ENCODE measurements at places on chromosomes 2 and 18.

- no peak for DNase-seq
These were observed 21.6 kb downstream of the MROH2A start for GRCh38 chr2:233799716-233800115.

GRCh38 chr18:70276416-70277191 is 12.2 kb upstream of the SOCS6 start:
- no peak for DNase-seq

GRCh38 chr2:160868891-160869290 is 291.3 kb upstream of the TANK start:
- DNase-seq, result no peak

- DNase-seq, result no peak
These were observed 73.3 kb downstream of the TXNL1 start for GRCh38 chr18:56565046-56565445.

DNA sequence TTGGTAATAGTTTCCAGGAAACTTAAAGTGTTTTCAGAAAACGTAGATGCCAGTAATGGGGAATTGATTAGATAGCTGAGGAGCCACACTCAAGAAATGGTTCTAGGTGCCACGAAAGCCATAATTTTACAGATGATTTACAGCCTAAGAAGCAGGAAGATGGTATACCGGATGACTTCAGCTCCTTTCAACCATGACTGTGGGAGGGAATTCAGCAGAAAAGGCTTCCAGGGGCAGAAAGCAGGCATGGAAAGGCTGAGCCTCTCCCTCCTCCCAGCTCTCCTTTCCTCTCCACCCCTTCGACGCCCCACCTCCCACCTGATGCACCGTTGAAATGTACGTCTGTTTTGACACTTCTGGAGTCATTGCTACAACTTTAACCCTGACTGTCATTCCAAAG is 68.6 kb upstream of the SMIM21 start:
- no peak for DNase-seq

- DNase-seq, result no peak
These were observed 9.8 kb upstream of the SAP130 start for GRCh38 chr2:128037649-128038048.

DNA sequence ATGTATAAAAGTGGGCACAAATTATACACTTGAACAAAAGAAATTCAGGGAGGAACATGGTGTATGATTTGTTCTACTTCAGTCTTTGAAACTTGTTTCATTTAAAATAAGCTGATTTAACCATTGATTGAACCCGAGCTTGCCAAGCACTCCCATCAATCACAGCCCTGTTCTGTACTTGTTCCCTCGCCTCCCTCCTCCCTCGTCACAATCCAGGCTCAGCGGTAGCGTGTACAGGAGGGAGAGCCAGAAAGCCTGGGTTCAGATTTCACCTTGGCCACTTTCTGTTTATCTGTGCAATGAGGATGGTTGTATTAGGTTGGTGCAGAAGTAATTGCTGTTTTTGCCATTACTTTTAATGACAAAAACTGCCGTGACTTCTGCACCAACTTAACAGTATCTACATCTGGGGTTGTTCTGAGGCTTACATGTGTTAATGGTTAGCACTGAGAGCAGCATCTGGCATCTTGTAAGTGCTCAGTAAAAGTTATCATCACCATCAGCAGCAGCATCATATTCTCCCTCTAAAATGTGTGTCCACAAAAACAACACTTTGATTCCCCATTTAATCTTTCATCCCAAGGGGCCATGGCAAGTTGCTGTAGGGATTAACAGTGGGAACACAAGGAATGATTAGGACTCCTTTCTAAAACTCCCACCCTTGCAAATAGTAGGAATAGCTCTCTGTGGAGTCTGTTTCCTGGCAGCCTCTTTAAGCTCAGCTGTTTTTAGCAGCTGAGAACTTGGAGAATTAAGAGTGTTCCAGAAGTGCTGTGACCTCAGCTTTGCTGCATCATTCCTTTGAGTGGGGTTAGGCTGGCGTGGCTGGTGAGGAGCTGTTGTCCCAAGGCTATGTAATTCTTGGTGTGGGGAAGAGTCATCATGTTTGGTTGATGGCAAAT is 4.7 kb downstream of the DPYSL5 start:
- DNase-seq, result no peak

- no peak for DNase-seq
These were observed 58.4 kb upstream of the RND3 start for GRCh38 chr2:150545916-150546315.

GRCh38 chr2:84640411-84640810 is 124.1 kb downstream of the DNAH6 start:
- DNase-seq, result no peak

GRCh38 chr18:49560277-49560623 is 1.6 kb upstream of the LIPG start:
- DNase-seq, result no peak

DNA sequence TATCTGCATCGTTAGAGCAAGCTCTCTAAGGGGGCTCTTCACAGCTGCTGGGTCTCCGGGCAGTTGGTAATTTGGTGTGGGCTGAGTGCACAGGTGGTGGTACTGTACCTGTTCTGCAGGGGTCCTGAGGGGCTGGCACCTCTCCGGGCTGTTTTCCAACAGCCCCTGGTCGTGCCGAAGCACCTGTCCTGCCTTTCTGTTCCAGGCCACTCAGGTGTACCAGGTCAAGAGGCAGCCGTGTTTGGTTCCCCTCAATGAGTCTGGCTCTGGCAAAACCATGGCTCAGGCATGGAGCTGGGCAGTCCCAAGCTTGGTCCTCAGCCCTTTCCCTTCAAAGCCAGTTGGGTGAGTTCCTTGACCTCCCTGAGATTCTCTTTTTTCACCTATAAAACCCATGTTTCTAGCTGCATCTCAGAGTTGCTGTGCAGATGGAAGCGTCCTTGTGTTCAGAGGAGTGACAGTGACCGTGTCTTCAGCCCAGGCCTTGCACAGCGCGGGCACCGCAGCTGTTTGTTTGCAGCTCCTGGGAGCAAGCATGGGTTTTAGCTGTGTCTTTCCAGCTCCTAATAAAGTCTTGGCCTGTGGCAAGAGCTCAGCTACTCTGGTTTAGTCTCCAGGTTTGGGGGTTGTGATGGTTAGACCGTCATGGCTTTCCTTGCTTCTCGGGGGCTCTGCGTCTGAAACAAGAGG is 110.9 kb downstream of the GLI2 start:
- no peak for DNase-seq

DNA sequence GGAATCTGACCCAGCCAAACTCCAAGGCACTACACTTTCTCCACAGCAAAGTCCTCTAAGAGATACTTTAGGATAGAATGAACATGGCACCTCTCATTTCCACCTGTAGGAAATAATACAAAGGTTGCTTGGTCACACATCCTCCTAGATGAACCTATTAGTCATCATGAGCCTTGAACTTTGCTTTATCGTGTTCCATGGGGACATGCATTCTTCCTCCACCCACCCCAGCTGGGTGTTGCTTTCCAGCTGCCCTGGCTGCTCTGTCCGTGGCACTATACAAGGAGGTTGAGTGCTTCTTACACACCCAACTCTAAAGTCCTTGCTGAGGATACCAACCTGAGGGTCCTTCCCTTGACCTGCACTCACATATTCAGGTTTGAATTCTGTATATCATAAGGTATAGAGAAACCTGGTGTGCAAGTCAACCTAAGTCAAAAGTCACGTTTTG is 52.7 kb downstream of the SPRED2 start:
- no peak for DNase-seq

- no peak for DNase-seq
These were observed 3.7 kb downstream of the RTP5 start for GRCh38 chr2:241873081-241873802.

- DNase-seq, result no peak
These were observed 27.1 kb upstream of the FZD5 start for GRCh38 chr2:207796585-207797350.

GRCh38 chr2:139495851-139496250 is 715.7 kb upstream of the NXPH2 start:
- DNase-seq, result no peak

- DNase-seq, result no peak
These were observed 27.7 kb downstream of the ITGA6 start for GRCh38 chr2:172455121-172455515.

DNA sequence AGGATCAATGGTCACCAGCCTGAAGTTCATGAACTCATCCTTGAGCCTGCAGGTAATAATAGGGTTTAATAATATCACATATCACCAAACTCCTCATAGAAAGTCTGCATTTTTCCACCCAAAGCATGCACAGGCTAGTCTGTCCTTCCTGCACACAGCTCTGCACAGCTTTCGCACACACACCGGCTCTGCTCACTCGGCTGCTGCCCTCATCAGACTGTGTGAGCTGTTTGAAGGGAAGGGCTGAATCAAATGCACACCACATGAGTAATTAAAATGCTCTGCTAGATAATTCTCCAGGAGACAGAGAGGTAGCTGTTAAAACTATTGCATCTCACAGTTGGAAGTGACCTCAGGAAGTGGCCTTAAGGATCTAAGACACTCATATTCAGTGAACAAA is 108.4 kb upstream of the YPEL5 start:
- DNase-seq, result no peak

All from HS-27A (cell line).